ENCODE measurements at places on chromosomes 13 and 19. TPM values are rescaled to one million over a fixed set of nuclear protein-coding genes. Genes with fewer than 3 reads are reported as not detected.
A peak's percentile ranks its signal among the peaks of the same experiment; 100 is the strongest.

DNA sequence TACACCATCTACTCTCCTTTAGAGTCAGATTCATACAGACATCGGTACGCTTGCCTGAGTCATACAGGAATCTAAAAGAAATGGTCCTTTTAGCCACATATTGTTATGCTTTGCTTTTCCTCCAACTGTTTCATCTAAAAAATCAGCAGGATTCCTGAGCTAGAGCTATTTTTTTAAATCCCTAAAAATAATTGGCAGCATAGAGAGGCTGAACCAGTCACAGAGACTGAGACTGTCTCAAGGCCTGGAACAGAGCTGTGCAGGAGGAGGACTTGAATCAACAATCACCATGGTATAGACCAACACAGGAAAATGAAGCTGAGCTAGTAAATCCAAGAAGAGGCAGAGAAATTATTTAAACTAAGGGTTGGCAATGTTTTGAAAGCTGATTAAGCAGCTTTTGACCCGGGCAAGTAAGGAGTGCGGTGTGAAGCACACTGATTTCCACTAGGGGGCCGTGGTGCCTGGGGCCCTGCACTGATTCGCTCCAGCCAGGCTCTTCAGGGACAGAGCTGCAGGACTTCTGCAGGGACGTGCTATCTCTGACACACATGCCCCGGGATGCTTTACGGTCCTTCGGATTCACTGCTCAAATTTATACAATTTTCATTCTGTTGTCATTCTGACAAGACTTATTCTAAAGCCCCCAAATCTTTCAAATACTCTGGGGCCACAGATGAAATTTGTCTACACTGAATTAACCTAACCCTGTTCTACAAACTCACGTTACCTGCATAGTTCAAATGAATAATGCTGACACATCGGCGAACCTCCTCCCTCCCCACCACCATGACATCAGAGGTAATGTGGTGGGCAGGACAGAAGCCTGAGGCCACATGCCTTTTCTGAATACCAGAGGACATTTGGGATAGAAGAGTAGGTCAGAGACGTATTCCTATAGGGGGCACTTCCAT is 87.6 kb upstream of the SLC15A1 start:
- DNase-seq = peak; percentile 40

GRCh38 chr19:3644351-3645066 is 17.9 kb upstream of the CACTIN start:
- no peak for DNase-seq

- DNase-seq = no peak
Observed at GRCh38 chr13:112709825-112710783, 20.3 kb downstream of the ATP11A start.

DNA sequence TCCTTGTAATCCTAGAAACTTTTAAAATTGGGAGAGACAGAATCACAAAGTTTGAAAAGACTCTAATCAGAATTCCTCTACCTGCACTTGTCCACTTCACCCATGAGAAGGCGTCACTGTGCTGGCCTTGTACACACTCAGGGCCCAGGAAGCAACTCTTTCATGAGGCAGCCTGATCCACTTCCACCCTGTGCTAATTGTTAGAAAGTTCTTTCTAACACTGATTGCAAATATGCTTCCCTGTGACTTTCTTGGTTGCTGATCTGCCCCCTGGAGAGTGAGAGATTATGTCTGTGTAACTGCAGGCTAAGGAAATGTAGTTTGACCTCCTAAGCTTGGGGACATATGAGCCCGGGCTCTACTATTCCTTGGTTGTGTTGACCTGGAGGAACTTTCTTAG is 494.6 kb downstream of the MYO16 start:
- no peak for DNase-seq

- no peak for DNase-seq
Observed at GRCh38 chr13:113845723-113846635, 17.9 kb downstream of the GAS6 start.

DNA sequence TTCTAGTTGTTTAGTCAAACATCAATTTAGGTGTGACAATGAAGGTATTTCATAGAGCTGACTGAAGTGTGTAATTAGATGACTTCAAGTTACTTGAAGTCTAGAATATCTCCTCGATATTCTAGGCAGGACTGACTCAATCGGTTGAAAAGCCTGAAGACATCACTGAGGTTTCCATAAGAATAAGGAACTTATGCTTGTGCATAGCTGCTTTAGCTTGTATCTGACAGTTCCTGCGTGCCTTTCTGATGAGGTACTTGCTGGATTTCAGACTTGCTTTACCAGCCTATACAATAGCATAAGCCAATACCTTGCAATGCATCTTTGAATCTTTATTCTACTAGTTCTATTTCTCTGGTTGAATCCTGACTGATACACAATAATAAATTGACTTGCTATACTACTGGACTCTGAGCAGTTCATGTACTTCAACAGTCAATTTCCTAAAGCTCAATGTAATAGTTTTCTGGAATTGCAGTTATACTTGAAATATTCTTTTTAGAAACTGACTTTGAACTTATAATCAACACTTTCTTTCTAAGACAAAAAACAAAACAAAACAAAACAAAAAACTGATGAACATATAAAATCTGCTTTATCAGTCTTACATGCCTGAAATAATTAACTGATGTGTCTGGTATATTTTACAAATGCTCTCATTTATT is 1534.8 kb downstream of the SLITRK5 start:
- DNase-seq = no peak

DNA sequence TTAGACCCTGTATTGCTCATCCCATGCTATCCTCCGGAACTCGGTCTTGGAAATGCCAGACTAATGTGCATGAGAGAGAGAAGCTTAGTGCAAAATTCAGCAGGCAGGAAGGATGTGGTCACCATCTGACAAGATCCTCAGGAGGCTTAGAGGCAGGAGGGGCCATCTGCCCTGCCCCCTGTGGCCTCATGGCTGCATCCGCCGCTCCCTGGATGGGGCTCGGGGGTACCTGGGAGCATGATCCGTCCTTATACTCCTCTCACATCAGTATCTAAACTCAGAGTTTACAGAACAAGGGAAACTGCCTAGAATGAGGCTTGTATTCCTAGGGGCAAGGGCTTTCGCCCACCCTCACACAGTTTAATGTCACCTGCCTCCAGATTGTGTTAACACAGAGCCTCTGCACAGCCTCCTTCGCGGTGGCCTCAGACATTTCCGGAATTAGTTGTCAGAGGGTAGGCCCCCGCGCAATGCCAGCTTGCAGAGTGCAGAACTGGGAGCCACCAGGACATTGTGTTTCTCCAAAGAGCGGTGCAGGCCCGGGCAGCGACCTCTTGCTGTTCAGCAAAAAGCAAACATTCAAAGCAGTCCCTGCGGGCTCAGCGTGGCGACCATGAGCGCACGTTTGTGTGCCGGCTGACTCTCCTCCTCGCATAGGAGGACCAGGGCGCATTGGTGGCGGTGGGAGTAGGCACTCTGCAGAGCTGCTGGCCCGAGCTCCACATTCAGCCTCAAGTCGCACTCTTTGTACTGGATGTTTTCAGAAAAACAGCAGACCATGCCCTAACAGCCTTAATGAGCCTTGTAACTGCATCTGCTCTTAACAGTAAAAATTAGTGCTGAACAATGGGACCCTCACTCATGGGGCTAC is 39.1 kb downstream of the GPR12 start:
- DNase-seq = no peak

- DNase-seq = no peak
Observed at GRCh38 chr13:18212873-18213272, 968.8 kb downstream of the TUBA3C start.

GRCh38 chr19:19078801-19079200 is 15.0 kb downstream of the SLC25A42 start:
- no peak for DNase-seq

Gene MYH14
- polyA plus RNA-seq = 21.8 TPM

Gene FGF22
- 0.15 TPM for polyA plus RNA-seq

Gene RPL28
- polyA plus RNA-seq = 1,427 TPM
